ENCODE measurements at places on chromosomes 11 and 22.

DNA sequence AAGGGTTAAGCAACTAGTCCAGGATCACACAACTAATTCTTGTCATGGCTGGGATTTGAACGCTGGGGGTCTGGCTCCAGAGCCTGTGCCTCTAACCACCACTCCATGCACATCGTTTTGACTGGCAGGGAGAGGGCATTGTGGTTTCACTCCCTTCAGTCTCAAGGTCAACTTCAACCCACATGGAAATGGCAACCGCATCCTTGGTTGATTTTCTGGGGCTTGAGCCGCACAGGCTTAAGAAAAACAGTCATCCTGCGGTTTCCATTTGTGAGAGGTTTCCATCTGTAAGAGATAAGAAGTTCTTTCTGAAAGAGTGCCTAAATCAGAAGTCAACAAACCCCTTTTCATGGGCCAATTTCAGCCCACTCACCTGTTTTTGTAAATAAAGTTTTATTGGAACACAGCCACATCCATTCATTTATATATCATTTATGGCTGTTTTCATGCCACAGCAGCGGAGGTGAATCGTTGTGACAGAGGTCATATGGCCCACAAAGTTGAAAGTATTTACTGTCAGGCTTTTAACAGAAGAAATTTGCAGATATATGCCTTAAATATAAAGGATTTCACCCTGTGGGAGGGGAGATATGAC lies 65.7 kb downstream of the SGSM1 start:
- H3K27me3 ChIP-seq = no peaks in the 10 kb centered on the region
- DNase-seq = peak; percentile 52
- no peak overlapping the region for H3K4me3 ChIP-seq
- H3K27ac ChIP-seq = no peak overlapping the region
- no peaks in the 10 kb centered on the region for H3K4me1 ChIP-seq

DNA sequence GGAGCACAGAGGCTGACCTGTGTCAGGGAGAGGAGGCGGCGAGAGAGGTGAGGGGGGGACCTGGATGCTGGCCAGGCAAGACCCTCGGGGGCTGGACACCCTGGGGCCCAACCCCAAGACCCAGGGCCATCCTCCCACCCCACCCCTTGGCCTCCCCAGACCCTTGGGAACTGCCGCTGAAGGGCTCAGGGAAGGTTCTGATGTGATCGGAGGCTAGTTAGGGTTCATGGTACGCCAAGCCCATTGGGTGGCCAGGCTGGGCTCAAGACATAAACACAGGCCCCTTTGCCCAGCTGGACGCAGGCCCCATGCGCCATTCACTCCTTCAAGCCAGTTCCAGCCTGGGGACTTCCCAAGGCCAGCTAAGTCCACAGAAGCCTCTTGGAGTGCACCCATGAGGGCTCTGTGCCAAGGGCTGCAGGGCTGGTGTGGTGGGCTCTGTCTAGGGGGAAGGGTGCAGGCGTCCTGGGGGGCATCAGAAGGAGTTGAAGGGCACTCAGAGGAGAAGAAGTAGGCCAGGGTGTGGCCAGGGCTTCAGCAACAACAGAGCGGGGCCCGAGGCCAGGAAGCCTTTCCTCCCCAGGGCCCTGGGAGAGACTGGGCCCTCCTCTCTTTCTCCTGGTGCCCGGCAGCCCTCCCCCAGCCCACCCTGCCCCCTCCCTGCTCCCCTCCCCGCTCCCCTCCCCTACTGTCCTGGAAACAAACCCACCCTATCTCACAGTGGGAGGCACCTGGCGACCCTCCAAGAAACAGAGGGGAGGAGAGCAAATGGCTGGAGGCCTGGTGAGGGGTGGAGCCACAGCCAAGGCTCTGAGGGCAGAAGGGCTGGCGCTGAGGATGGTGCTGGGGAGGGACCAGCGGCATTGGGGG lies 12.9 kb downstream of the TSPAN32 start:
- no peak overlapping the region for H3K4me3 ChIP-seq
- H3K27ac ChIP-seq = peak overlapping the region; percentile 76
- no peaks in the 10 kb centered on the region for H3K27me3 ChIP-seq
- H3K36me3 ChIP-seq = no peaks in the 10 kb centered on the region
- peak; percentile 87 for DNase-seq
- peaks cover 15% of the 10 kb centered on the region for H3K4me1 ChIP-seq

DNA sequence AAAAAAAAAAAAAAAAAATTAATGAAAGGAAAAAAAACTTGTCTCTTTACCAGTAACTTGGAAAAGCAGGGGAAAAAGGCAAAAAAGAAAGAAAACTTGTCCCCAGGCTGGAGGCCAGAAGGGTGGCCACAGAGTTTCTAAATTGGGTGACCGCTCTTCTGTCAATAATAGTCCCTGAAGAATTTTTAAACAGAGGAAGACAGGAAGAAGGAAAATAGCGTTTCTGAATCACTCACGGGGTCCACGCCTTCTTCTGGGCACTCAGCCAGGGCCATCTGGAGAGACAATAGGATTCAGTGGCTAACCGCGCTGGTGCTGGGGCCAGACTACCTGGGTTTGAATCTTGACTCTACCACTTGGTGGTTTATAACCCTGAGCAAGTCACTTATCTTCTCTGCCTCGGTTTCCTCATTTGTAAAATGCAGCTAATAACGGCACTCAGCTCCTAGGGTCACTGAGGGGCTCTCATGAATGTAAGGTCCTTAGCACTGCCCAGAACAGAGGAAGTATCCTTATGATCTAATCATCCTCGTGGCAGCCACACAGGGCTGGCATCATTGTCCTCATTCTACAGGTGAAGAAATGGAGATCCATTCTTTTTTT lies 7.0 kb downstream of the C11orf86 start:
- no peaks in the 10 kb centered on the region for H3K36me3 ChIP-seq
- H3K4me1 ChIP-seq = peaks cover under 1% of the 10 kb centered on the region
- no peaks in the 10 kb centered on the region for H3K27me3 ChIP-seq
- no peak overlapping the region for H3K27ac ChIP-seq

DNA sequence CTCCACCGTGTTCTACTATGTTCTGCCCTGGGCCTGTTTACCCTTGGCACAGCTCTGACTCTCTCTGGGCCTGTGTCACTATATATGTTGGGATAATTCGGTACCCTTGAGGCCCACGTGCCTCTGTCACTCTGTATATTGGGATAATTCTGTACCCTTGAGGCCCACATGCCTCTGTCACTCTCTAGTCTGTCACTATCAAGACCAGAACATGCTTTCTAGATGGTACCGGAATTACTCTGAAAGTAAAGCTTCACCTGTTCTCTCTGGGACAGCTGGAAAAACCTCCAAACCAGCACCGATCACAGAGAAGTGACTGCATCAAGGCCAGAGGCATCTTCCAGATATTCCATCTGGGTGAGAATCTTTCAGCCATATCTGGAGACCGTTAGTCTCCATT lies 9.3 kb upstream of the FCHSD2 start:
- H3K4me1 ChIP-seq = peaks cover 21% of the 10 kb centered on the region
- no peak for DNase-seq
- H3K36me3 ChIP-seq = no peaks in the 10 kb centered on the region
- H3K4me3 ChIP-seq = no peak overlapping the region

DNA sequence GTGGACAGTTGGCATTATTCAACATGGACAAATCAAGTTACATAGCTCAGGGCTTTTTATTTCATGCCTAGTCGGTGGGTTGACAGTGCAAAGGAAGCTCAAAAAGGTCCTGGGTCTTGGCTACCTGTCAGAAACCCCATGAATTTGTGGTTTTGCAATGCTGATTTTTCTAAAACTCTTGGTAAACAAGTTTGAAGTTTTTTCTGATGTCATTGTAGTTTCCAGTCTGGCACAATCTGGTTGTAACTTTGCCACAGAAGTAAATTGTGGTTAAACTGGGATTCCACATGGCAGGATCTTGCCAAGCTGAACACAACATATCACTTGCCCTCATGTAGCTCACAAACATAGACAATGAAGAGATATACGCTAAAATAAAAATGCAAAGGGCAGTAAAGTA lies 100.8 kb downstream of the EHF start:
- H3K4me1 ChIP-seq = peaks cover 7% of the 10 kb centered on the region
- peak; percentile 66 for DNase-seq
- no peaks in the 10 kb centered on the region for H3K36me3 ChIP-seq
- no peaks in the 10 kb centered on the region for H3K27me3 ChIP-seq
- H3K4me3 ChIP-seq = no peak overlapping the region

DNA sequence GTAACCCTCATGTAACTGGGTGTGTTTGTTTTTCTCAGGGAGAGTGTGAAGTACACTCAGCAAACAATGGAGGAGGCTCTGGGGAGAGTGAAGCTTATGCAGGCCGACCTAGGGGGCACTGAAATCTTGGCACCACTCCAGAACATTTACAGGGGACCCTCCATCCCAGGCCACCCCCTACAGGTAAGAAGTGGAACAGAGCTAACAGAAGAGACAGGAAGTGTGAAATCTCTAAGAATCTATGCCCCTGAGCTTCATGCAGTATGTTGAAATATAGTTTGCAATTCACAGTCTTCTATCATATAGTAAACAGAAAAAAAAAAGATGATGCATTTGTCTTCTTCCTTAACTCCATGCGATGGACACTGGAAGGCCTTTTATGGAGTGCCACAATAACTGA lies 8.4 kb downstream of the VWA5A start:
- DNase-seq = no peak
- H3K4me3 ChIP-seq = no peak overlapping the region
- H3K4me1 ChIP-seq = peaks cover 10% of the 10 kb centered on the region

- H3K36me3 ChIP-seq = no peaks in the 10 kb centered on the region
- H3K4me1 ChIP-seq = no peaks in the 10 kb centered on the region
- peak; percentile 78 for DNase-seq
- H3K27ac ChIP-seq = no peak overlapping the region
- no peak overlapping the region for H3K4me3 ChIP-seq
- H3K27me3 ChIP-seq = no peaks in the 10 kb centered on the region
Measured at GRCh38 chr11:27116684-27117083, 76.1 kb downstream of the BBOX1 start.

- no peak overlapping the region for H3K4me3 ChIP-seq
- DNase-seq = no peak
- H3K27me3 ChIP-seq = no peaks in the 10 kb centered on the region
- peaks cover 12% of the 10 kb centered on the region for H3K36me3 ChIP-seq
- peaks cover 11% of the 10 kb centered on the region for H3K4me1 ChIP-seq
Measured at GRCh38 chr22:19442166-19442565, 5.3 kb downstream of the C22orf39 start.

- no peaks in the 10 kb centered on the region for H3K36me3 ChIP-seq
- no peak for DNase-seq
- peak overlapping the region; percentile 60 for H3K27ac ChIP-seq
- peaks cover 38% of the 10 kb centered on the region for H3K4me1 ChIP-seq
- no peaks in the 10 kb centered on the region for H3K27me3 ChIP-seq
Measured at GRCh38 chr22:37744589-37744988, 47.7 kb downstream of the TRIOBP start.

- no peaks in the 10 kb centered on the region for H3K27me3 ChIP-seq
- DNase-seq = no peak
- no peaks in the 10 kb centered on the region for H3K36me3 ChIP-seq
- no peak overlapping the region for H3K27ac ChIP-seq
- H3K4me1 ChIP-seq = peaks cover 8% of the 10 kb centered on the region
Measured at GRCh38 chr22:20843501-20843900, 15.1 kb downstream of the PI4KA start.

- H3K27ac ChIP-seq = no peak overlapping the region
- H3K4me1 ChIP-seq = no peaks in the 10 kb centered on the region
- DNase-seq = peak; percentile 49
- H3K36me3 ChIP-seq = no peaks in the 10 kb centered on the region
Measured at GRCh38 chr11:91104237-91104636, 881.4 kb upstream of the CHORDC1 start.

DNA sequence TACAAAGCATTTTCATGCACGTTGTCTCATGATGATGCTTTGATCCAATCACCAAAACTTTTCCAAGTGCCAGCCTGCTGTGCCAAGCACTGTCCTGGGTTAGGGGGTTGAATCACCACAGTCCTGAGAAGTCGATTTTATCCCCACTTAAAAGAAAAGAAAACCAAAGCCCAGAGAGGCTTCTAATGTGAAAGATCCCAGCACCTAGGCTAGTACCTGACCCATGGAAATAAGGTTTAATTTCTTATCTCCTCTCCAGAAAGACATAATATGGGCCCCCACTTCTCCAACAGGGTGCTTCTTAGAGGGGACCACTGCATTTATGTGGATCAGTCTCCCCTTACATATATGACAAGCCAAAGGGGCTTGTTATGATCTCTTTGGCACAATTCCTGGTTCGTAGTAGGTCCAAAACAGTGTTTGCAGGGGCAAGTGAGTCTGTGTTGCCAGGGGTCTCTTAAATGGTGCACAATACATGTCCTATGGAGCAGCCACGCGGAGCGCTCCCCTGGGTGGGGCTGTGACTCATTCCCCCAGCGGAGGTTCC lies 1.9 kb upstream of the BCL9L start:
- H3K36me3 ChIP-seq = no peaks in the 10 kb centered on the region
- peaks cover 9% of the 10 kb centered on the region for H3K4me1 ChIP-seq
- peak overlapping the region; percentile 61 for H3K4me3 ChIP-seq
- H3K27ac ChIP-seq = peak overlapping the region; percentile 65
- no peak for DNase-seq
- no peaks in the 10 kb centered on the region for H3K27me3 ChIP-seq

GRCh38 chr11:112394304-112394703 lies 133.6 kb upstream of the PLET1 start:
- H3K27me3 ChIP-seq = no peaks in the 10 kb centered on the region
- no peaks in the 10 kb centered on the region for H3K4me1 ChIP-seq
- H3K36me3 ChIP-seq = no peaks in the 10 kb centered on the region
- H3K4me3 ChIP-seq = no peak overlapping the region
- H3K27ac ChIP-seq = no peak overlapping the region

- peak overlapping the region; percentile 95 for H3K4me3 ChIP-seq
- H3K4me1 ChIP-seq = peaks cover 21% of the 10 kb centered on the region
- peak overlapping the region; percentile 71 for H3K27ac ChIP-seq
- H3K27me3 ChIP-seq = no peaks in the 10 kb centered on the region
- no peaks in the 10 kb centered on the region for H3K36me3 ChIP-seq
Measured at GRCh38 chr11:95229993-95230809, 801 bp downstream of the SESN3 start.

DNA sequence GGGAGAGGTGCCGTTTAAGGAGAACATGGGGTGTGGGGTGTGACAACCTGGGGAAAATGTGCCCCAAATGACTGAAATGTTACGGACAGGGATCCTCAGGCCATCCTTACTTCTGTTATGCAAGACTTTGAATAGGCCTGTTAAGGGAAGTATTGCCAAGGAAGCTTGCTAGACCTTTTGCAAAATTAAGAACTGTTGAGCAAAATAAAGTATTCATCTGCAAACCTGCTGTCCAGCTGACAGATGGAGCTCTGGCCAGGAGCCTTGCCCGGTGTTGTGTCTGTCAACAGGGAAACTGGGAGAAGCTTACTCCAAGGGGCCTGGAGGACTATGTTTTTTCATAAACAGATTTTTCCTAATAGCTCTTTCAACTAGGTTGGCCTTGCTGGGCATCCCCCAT lies 48.0 kb downstream of the FAT3 start:
- DNase-seq = no peak
- peaks cover 3% of the 10 kb centered on the region for H3K4me1 ChIP-seq
- no peak overlapping the region for H3K27ac ChIP-seq
- no peaks in the 10 kb centered on the region for H3K27me3 ChIP-seq

- DNase-seq = no peak
- no peaks in the 10 kb centered on the region for H3K4me1 ChIP-seq
- peaks cover 99% of the 10 kb centered on the region for H3K27me3 ChIP-seq
- H3K27ac ChIP-seq = no peak overlapping the region
- no peak overlapping the region for H3K4me3 ChIP-seq
Measured at GRCh38 chr11:20157728-20158127, 2.5 kb downstream of the DBX1 start.

- H3K36me3 ChIP-seq = no peaks in the 10 kb centered on the region
- no peaks in the 10 kb centered on the region for H3K4me1 ChIP-seq
- H3K27ac ChIP-seq = no peak overlapping the region
Measured at GRCh38 chr22:38952281-38952993, 5.0 kb upstream of the APOBEC3A start.

Data from cardiac muscle cell (in vitro differentiated cells and primary cell).